ENCODE measurements at places on chromosomes 4 and X. TPM values are rescaled to one million over a fixed set of nuclear protein-coding genes. Genes with fewer than 3 reads are reported as not detected.

- H3K27ac ChIP-seq = no peak overlapping the region
- H3K4me1 ChIP-seq = no peaks in the 10 kb centered on the region
- no peaks in the 10 kb centered on the region for H3K27me3 ChIP-seq
- no peak for DNase-seq
- H3K4me3 ChIP-seq = no peak overlapping the region
These were observed 163.1 kb upstream of the FAT1 start for GRCh38 chr4:186886759-186887158.

DNA sequence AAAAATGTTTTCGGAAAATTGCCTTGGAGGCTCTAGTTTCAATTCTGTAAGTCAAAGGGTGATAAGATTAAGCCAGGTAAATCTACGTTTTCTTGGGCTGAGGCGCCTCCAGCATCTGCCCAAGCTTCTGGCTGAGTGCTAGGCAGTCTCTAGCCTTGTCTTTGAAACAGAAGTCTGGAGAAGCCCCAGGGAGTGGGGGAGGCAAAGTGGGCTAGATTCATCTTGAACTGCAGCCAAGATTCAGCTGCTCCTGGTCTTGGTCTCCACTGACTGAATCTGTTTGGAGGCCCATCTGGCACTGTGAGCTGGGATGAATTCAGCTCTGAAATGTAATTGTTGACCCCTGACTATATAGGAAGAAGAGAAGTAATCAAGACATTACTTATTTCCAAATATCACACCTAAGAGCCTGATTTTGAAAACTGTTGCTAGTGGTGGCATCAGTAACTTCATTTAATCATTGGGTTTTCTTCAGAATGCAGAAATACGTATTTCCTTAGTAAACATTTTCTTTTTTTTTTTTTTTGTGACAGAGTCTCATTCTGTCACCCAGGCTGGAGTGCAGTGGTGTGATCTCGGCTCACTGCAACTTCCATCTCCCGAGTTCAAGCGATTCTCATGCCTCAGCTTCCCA, 187.3 kb upstream of the LEF1 start:
- peak overlapping the region; percentile 90 for H3K27ac ChIP-seq
- H3K4me3 ChIP-seq = peak overlapping the region; percentile 26
- no peak for DNase-seq
- H3K36me3 ChIP-seq = no peaks in the 10 kb centered on the region

The WDFY3 gene
- 1.0 TPM for total RNA-seq

The P2RY4 gene
- total RNA-seq = 0.75 TPM

DNA sequence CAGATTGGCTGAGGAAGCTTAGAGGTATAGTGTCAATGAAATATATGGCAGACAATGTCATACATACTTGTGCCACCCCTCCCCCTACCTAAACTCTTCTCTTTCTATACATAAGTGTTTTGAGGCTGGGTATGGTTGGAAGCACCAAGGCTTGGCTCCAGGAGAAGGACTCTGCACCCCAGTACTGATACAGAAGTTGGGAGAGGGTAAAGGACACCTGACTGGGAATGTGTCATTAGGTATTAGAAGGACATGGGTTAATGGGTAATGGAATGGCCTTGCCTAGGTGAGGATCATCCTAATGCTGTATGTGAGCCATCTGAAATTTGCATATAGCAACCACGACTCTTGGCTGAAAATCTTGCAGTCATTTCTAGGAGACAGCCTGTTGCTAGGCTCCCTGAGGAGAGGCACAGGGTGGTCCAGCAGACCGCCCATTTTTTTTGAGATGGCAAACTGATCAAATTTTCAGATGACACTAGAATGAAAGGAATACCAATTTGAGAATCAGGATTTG, 26.8 kb upstream of the AP1S2 start:
- DNase-seq = no peak
- H3K36me3 ChIP-seq = peaks cover 1% of the 10 kb centered on the region
- no peaks in the 10 kb centered on the region for H3K27me3 ChIP-seq
- H3K4me3 ChIP-seq = no peak overlapping the region
- H3K4me1 ChIP-seq = peaks cover 10% of the 10 kb centered on the region
- H3K27ac ChIP-seq = no peak overlapping the region

The MAGEA2 gene
- total RNA-seq = not detected

- DNase-seq = no peak
- peaks cover 10% of the 10 kb centered on the region for H3K36me3 ChIP-seq
- no peaks in the 10 kb centered on the region for H3K27me3 ChIP-seq
- H3K27ac ChIP-seq = no peak overlapping the region
- H3K4me1 ChIP-seq = peaks cover 22% of the 10 kb centered on the region
These were observed 62.9 kb upstream of the TXK start for GRCh38 chr4:48196758-48197504.

DNA sequence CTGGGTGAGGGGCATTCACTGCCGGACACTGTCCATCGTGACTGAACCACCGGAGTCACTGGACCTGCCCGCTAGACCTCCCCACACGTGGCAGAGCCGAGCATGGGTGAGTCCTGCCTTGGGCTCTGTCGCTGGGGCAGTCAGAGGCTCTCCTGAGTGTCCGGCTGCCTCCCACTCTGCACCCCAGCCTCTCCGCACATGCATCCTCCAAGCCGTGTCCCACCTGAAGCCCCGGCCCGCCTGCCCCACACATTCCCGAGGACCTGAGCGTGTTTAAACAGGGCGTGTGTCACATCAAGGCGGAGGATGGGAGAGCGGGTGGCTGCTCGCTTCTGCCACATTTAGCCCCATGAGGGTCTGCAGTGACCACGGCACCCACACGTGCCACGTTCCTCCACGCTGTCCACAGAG, 4.7 kb downstream of the CPLX1 start:
- H3K36me3 ChIP-seq = peaks cover 4% of the 10 kb centered on the region
- no peak overlapping the region for H3K27ac ChIP-seq
- peaks cover 85% of the 10 kb centered on the region for H3K27me3 ChIP-seq

DNA sequence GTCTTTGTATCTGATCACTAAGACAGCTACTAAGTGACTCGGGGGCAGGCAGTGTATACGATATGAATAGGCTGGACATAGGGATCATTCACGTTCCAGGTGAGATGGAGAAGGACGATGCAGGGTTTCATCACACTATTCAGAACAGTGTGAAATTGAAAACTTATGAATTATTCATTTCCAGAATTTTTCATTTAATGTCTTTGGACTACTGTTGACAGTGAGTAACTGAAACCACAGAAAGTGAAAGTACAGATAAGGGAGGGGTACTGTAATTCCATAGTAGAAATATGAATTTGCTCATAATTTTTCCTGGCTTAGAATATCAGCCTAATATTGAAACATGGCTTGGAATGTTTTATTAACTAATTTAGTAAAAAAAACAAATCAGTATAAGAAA, 24.4 kb downstream of the TMEM144 start:
- no peak overlapping the region for H3K4me3 ChIP-seq
- DNase-seq = no peak
- H3K4me1 ChIP-seq = no peaks in the 10 kb centered on the region
- H3K27ac ChIP-seq = no peak overlapping the region

GRCh38 chrX:66892004-66892403, 253.1 kb upstream of the EDA2R start:
- H3K27me3 ChIP-seq = no peaks in the 10 kb centered on the region
- H3K4me1 ChIP-seq = no peaks in the 10 kb centered on the region
- no peak for DNase-seq
- no peak overlapping the region for H3K27ac ChIP-seq
- no peaks in the 10 kb centered on the region for H3K36me3 ChIP-seq

Measured in naive thymus-derived CD8-positive, alpha-beta T cell (primary cell).